Activated gamma-delta T cell treated with Interleukin-2 at 50 U/mL for 16 hours (primary cell): ENCODE measurements at places on chromosomes 3 and 15.

- DNase-seq = no peak
Measured at GRCh38 chr15:67373971-67374370, 119.4 kb downstream of the IQCH start.

GRCh38 chr3:186596568-186597287 is 16.1 kb upstream of the AHSG start:
- DNase-seq = no peak

- DNase-seq = no peak
Measured at GRCh38 chr3:46438831-46439230, 25.9 kb downstream of the LTF start.

- DNase-seq = no peak
Measured at GRCh38 chr15:42996871-42997270, 76.3 kb upstream of the TTBK2 start.

- DNase-seq = no peak
Measured at GRCh38 chr3:186200726-186201125, 91.8 kb upstream of the ETV5 start.

DNA sequence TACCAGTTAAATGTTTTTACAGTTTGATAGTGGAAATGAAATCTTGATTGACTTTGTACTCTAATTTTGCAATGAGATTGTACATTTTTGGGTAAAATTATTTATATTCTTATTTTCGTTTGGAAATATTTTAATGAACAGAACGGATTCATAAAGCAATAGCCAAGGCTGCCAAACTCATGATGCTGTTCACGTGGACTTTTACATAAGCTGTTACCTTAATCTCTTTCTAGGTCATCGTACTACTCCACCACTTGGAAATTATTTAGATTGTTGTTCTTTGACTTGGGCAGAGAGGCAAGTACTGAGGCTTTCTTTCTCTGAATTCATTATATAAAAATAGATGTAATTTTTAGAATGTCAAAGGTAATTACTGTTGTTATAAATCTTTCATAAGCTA is 16.2 kb downstream of the SYNPR start:
- DNase-seq = no peak

- no peak for DNase-seq
Measured at GRCh38 chr3:80238606-80239005, 470.8 kb upstream of the ROBO1 start.

DNA sequence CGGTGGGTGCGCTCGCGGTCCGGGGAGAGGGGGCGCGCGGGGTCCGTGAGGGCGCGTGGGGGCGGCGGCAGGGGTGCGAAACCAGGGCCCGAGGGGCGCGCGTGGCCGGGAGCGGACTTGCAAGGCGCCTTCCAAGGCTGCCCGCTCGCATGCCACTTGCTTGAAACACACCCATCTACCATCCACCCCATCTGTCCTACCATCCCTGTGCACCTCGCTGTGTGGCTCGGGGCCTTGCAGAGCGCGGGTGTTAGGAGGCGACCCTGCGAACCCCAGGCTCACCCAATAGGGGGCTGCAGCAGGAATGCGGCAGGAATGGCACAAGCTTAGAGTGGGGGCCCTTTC is 240 bp downstream of the CFAP100 start:
- DNase-seq = no peak

GRCh38 chr3:25532431-25533162 is 104.5 kb downstream of the RARB start:
- DNase-seq = no peak

DNA sequence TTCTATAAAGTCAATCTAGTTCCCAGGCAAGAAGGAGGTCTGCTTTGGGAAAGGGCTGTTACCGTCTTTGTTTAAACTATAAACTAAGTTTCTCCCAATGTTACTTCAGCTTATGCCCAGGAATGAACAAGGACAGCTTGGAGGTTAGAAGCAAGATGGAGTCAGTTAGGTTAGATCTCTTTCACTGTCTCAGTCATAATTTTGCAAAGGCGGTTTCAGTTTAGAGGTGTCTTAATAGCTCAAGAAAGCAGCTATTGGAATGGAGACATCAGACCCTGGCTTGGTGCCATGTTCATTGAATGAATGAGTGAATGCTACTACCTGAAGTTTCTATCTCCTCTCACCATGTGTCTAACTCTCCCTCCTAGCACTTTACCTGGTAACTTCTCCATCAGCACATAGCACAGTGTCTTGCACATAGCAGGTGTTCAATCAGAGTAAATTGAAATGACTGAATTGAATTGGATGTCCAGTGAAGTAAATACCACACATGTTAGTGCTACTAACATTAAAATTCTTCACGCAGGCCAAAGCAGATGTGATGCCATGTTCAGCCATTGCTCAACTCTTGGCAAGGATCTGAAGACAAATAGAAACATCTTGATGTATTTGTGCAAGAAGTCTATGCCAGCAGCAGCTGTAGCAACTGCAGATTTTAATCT is 28.2 kb downstream of the CLEC3B start:
- DNase-seq = no peak

GRCh38 chr3:122555275-122556071 is 8.6 kb downstream of the PARP9 start:
- DNase-seq = no peak

GRCh38 chr3:68893600-68894239 is 38.6 kb downstream of the TAFA4 start:
- DNase-seq = no peak

DNA sequence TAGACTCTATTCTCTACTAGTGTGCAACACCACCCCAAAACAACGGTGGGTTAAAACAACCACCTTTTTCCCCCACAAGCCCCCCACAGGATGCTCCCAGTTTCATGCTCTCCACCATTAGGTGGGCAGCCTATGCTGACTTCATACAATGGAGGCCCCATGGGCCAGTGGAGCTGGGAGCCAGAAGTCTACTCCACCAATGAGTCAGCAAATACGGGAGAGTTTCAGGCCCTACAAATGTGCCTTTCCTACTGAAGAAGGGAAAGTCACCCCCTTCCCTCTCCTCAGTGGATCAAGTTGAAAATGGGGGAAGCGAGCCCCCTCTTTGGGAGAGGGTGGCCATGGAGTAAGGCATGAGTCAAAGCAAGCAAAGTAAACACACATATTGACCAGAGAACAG is 278.6 kb downstream of the NTRK3 start:
- DNase-seq = no peak

DNA sequence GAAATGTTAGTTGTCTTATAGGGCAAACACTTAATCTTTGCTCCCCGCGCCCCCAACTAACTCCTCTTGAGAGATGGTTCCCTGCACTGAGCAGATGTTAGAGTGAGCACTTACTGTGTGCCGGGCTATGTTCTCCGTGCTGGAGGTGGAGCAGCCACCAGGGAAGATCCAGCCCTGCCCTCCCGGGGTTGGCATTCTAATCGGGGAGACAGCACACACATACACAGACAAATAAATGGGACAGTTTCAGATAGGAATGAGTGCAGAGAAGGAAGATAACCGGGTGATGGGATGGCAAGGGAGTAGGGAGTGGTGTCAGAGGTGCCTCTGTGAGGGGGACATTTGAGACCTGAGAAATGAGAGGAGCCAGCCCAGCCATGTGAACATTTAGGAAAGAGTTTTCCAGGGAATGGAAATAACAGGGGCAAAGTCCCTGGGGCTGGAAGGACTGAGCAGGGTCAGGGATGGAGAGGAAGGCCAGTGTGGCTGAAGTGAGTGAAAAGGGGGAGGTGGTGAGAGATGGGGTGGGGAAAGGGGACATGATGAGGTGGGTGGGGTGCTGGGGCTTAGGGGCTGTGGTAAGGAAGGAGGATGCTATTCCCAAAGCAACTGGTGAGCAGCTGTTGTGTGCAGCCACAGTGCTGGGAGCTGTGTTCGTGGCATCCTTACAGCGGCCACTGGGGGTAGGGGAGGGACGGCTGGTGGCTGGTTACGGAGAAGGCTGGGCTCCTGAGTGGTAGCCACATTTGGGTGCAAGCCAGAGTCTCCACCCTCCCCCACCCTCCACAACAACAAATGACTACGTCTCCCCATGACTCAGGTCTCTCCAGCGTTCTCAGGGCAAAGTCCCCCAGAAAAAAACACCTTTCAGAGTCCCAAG is 15.4 kb upstream of the FGD5 start:
- DNase-seq = no peak

DNA sequence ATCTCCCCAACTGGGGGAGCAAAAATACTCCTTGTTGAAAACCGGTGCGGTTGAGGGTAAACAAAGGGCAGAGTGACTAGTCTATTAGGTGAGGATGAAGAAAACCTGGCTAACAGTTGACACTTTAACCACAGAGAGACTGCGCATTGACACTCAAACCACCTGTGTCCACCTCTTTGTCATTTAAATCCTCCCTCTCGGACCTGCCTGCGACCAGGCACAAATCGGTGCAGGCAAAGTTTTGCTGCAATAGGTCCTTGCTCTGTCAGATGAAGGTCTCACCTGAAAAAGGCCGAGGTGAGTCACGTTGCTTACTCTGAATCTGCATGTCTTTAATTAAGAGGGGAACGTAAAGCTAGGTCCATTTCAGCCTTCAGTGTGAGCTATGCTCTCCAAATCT is 494.1 kb upstream of the DPPA4 start:
- DNase-seq = no peak

- DNase-seq = no peak
Measured at GRCh38 chr15:67547836-67548235, 5.3 kb downstream of the MAP2K5 start.

- no peak for DNase-seq
Measured at GRCh38 chr3:69180869-69181591, 58.6 kb upstream of the LMOD3 start.

DNA sequence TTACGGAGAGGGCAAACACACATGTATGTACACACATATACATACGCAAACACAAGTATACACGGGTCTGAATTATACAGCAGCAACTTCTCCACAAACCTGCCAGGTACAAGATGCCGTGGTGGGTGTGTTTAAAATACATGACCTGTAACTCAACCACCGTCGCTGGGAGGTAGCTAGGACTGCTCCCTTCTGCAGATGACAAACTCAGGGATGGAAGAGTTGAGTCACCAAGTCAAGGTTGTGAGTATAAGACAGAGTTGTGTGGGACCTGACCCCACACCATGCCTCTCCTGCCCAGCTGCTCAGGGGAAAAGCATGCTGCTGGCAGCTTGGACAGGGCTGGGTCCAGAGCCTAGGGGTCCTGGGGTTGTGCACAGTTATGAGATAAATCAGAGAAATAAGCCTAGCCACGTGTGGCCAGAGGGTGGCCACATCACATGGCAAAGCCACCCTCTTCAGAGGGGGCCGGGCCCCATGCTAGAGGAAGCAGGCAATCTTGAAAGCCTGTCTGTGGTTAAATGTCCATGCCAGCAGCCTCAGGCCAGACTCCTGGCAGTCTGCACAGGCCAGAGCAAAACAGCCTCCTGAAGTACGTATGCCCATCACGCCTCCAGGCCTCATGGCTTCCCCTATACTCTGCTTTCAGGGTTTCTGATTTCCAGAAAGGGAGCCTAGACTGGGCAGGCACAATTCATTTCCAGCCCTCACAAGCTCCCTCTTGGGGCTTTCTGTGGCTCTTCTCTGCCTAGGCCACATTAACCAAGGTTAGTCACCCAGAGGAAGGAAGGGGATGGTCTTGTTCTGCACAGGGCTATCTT is 107.7 kb upstream of the RPL32 start:
- DNase-seq = peak; percentile 31

- DNase-seq = no peak
Measured at GRCh38 chr3:79845546-79845945, 77.7 kb upstream of the ROBO1 start.

DNA sequence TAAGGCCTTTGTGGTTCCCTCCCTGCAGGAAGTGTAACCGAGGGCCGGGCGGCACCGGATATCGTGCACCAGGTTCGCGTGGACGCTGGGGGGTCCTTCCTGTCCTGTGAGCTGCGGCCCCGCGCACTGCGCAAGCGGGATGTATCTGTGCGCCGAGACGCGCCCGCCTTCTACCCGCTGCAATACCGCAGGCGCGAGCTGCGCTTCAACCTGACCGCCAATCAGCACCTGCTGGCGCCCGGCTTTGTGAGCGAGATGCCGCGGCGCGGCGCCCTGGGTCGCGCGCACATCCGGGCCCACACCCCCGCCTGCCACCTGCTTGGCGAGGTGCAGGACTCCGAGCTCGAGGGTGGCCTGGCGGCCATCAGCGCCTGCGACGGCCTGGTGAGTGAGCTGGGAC is 35.9 kb downstream of the SAXO2 start:
- peak; percentile 68 for DNase-seq

- no peak for DNase-seq
Measured at GRCh38 chr3:104635872-104636580, 730.7 kb upstream of the ALCAM start.

- DNase-seq = no peak
Measured at GRCh38 chr15:29939404-29939803, 117.1 kb upstream of the TJP1 start.

DNA sequence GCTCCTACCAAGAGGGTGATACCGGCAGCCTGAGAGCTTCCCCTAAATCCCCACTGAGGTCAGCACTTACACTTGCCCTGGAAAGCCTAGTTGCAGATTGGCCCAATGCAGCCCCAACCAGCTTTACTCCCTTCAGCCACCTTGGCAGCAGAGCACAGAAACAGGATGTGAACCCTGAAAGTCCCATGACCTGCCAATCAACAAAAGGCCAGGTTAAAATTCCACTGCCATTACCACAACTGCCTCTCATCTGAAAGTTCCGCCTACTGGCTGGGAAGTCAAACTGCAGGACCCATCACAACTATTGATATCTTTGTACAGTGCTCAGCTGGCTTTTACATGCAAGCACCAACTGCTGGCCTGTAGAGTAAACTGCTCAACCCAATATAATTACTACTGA is 156.2 kb downstream of the ZMAT3 start:
- no peak for DNase-seq

- DNase-seq = no peak
Measured at GRCh38 chr15:99511866-99512661, 53.7 kb upstream of the MEF2A start.

DNA sequence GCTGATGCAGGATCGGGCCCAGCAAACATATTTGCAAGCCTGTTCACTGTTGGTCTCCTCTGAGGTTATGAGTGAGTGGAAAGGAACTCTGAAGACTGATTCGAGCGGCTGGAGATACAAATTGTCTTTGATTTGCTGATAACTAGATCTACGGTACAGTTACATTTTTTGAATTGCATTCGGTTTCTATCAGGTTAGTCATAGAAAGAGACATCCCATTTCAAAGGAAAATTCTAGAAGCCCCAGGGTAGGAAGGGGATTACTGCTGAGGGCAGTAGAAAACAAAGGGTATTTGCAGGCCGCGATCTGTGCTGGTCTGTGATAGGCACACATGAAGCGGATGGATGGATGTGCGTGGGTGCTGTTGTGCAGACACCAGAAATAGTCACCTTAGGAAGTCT is 228.4 kb downstream of the ITPR1 start:
- DNase-seq = no peak

- DNase-seq = no peak
Measured at GRCh38 chr3:50259432-50260026, 9.4 kb upstream of the SEMA3B start.

DNA sequence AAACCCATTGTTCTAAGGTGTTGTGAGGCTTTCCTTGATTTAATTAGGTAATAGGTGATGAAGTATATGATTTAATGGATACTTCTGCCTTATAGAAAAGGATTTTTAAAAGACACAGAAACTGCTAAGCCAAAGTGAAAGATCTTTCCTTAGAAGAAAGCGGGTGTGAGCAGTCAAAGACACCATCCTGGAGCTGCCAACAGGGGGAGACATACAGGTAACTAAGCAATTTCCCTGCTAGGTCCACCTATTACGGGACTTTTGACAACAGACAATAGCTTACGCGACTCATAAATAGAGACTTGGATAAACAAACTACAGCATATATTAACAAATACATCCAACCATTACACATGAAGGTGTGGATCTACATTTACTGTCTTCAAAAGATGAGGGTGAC is 669.5 kb downstream of the SQOR start:
- DNase-seq = no peak
